ENCODE measurements at places on chromosomes 1 and 21.

DNA sequence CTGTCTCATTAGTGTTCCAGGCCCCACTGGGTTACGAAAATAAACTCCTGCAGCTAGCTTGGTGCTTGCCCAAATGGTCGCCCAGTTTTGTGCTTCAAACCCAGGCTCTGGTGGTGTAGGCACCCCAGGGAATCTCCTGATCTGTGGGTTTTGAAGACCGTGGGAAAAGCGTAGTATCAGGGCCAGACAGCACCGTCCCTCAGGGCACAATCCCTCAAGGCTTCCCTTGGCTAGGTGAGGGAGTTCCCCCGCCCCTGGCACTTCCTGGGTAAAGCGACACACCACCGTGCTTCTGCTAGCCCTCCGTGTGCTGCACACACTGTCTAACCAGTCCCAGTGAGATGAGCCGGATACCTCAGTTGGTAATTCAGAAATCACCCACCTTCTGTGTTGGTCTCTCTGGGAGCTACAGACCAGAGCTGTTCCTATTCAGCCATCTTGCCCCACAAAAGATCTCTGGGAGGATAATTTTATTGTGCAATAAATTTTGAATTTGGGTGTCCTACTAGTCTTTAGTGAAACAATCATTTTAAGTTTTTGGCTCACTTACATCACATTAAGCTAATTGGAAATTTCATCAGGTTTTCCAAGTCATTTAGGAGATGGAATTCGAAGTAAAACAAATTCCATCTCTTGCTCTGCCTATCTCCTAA, 9.4 kb upstream of the SLC25A24 start:
- DNase-seq, result no peak

GRCh38 chr1:107198561-107198960, 57.7 kb downstream of the NTNG1 start:
- no peak for DNase-seq

DNA sequence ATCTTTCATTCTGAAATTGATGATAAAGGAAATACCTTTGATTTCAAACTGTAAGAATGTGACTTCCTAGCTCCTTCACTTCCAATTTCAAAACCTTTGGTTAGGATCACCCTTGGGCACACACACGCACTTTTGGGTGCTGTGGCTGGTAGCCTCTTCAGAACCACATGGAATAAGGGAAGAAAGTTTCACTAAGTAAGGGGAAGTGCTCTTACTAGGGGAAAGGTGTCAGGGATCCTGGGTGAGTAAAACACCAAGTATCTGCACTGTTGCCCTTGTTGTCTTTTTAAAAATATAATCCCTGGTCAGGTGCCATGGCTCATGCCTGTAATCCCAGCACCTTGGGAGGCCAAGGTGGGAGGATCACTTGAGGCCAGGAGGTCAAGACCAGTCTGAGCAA, 132.4 kb downstream of the SDCCAG8 start:
- no peak for DNase-seq

DNA sequence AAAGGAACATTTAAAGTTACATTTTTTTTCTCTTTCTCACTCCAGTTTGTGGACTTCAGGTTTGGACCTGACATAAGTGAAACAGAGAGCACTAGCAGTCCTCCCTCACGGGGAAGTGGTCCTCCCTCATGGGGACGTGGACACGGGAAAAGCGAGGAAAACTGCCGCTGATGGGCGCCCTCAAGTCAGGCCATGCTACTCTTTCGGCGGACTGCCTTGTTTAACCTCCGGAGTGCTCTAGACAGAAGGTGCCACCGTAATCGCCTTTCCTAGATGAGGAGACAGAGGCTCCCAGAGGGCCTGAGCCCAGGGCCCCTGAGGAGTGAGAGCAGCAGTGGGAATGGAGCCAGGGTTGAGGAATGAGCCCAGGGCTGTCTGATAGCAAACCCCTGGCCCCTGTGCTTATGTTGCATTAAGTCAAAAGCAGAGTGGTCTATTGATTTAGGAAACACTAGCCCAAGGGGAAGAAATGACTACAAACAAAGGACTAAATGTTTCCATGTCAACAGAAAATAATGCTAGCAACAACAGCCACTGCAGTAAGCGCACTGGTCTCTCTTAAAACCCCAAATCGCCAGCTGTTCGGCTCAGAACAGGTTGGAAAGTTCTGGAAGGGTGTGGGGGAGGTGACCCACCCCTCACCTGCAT, 84.1 kb downstream of the DMRTB1 start:
- no peak for DNase-seq

- DNase-seq, result no peak
Observed at GRCh38 chr1:82565546-82565945, 764.8 kb downstream of the ADGRL2 start.
